Activated CD4-positive, alpha-beta T cell treated with anti-CD3 and anti-CD28 coated beads for 1 hour (primary cell): ENCODE measurements at places on chromosomes 16 and 17.

DNA sequence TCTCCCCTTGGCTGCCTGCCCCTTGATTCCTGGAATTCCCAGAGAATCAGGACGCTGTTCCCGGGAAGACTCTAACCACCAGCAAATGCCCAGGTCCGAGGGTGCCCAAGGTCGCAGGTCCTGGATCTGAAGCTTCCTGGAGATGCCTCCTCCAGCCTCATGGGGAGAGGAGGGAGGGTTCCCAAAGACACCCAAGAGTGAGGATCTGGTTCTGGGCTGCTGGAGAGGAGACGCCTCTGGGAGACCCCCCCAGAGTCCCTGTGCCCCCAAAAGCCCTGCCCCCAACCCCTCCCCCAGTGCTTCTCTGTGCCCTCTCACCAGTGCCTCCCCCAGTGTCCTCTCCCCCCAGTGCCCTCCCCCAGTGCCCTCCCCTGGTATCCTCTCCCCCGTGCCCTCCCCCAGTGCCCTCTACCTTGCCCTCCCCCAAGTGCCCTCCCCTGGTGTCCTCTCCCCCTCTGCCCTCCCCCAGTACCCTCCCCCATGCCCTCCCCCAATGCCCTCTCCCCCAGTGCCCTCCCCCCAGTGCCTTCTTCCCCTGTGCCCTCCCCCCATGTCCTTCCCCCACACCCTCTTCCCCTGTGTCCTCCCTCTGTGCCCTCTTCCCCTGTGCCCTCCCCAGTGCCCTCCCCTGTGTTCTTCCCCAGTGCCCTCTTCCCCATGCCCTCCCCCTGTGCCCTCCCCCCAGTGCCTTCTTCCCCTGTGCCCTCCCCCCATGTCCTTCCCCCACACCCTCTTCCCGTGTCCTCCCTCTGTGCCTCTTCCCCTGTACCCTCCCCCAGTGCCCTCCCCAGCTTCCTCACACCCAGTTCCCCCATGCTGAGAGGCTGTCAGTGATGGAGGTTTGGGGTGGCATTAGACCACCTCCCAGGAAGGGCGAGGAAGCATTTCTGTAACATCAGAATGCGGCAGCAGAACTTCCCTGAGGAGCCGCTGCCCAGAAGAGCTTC lies 6.3 kb upstream of the SECTM1 start:
- no peak for DNase-seq

DNA sequence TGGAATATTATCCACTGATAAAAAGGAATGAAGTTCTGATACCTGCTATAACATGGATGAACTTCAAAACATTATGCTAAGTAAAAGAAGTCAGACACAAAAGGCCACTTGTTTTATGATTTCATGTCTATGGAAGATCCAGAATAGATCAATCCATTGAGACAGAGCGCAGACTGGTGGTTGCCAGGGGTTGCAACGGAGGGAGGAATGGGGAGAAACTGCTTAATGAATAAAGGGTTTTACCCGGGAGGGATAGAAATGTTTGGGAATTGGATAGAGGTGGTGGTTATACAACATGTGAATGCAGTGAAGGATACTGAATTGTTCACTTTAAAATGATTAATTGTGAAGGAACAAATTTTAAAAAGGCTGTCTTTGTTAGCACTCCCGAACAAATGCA lies 30.2 kb downstream of the WDR59 start:
- no peak for DNase-seq

- DNase-seq = no peak
Measured at GRCh38 chr17:73516431-73516830, 127.8 kb downstream of the SDK2 start.

GRCh38 chr17:58643147-58643546 lies 48.7 kb downstream of the TEX14 start:
- no peak for DNase-seq

DNA sequence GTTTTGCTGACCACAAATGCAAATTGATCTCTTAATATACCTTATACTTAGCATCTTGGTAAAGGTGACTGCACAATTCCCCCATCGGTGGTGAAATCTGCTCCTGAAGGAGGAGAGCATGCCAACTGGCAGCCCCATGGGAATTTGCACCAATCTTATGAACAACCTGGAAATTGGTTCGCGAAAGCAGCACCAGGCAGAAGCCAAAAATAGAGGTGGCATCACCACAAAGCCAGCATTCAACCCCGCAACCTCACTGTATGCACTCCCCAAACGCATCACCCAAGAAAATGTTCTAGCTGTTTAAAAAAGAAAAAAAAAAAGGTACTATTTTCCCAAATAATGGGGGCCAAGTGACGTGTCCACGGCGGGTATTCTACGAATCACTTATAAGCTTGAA lies 213.4 kb downstream of the ZFHX3 start:
- no peak for DNase-seq

DNA sequence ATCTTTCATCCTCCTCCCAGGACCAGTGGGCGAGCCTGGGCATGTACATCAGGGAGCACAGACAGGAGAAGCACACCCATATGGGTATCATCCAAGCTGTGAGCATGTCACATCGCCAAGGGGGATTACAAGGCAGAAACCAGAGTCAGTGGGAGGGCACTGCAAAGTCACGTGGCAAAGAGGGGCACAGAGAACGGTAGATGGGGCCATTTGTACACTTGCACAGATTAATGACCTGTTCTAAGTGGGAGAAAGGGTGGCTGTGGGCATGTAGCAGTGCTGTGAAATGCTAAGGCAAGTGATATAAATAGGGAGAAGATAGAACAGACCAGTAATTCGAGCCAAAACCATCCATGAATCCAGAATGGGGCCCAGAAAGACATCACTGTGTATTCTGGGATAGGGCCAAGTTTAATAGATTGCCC lies 265.0 kb downstream of the CPPED1 start:
- no peak for DNase-seq

DNA sequence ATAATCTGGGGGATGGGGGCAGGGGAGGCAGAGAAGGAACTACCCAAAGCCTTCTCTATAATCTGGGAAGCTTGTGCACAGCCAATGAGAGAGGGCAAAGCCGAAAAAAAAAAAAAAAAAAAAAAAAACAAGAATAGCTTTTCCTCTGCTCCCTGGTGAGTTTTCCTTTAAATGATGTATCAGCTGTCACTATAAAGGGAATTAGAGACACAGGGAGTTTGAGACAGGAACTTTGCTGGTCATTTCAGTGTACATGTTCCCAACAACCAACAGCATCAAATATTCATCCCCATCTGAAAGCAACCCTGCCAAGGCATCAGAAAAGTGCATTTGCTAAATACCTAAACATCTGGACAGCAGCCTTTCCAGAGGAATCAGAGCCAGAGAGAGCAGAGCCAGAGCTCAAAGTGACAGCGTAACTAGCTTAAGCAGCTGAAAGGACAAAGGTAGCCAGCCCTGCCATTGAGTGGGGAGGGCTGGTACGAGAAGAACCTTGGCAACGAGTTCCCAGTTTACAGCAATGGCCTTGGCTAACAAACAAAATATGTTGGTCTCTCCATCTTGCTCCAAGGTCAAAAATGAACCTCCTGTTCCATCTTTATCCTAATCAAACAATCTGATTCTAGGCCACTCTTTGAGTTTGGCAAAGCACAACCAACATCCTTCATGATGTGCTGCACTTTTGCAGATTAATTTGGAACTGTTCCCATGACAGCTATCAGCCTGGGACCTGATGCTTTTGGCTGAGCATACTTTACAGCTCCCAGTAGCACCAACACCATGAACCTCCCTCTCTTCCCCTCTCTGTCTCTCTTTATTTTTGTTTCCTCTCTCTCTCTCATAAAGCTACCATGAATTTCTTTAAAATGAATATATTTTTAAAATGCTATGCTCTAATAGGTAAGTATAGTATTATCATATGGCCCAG lies 143.7 kb upstream of the GNAO1 start:
- no peak for DNase-seq

GRCh38 chr17:80679816-80680215 lies 135.2 kb downstream of the RPTOR start:
- DNase-seq = no peak

DNA sequence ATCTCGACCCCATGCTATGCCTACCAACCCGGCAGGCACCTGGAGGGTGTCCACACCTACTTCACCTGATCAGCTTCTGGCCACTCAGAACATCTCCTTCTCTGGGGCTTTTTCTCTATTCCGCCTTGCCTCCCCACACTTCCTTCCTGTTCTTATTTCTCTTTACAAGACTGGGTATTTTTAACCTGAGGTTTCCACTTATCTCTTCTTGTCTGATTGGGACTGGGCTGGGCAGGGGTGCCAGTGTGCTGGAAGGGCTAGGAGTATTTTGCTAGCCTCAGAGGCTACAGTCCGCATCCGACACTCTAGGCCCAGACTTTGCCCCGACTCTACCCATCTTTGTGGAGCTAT lies 26.2 kb upstream of the ZNF652 start:
- DNase-seq = no peak

DNA sequence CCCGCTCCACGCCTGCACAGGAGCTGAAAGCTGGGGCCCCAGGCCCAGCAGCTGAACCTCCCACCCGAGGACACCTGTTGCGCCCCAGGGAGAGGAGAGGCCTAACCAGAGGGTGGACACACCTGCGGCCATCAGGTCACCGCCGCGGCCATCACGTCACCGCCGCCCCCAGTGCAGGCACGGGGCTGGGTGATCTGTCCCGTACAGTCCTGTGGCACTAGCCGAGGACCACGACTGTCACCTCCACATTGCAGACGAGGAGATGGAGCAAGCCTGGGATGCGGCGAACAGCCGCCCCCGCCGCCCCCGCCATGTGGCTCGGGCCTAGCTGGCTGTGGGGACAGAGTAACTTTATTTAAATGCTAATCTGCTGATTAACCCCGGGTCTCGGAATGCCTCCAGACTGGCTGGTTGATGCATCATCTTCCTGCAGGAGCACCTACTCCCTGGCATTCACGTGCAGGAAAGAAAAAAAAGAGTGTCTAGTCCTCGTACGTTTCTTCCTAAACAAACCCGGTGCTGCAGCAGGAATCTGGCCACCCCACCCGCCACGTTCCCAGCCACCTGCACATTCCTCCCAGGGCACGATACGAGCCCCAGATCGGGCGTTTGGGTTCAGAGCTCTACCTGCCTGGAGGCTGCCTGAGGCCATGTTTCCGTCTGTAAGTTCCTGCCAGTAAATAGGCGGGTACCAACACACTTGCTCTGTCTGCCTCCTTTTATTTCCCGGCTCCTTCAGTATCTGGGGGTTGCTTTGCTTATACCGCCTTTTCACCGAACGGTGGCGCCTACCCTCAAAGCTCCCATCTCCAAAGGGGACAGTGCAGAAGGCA lies 29.9 kb downstream of the PIEZO1 start:
- no peak for DNase-seq

DNA sequence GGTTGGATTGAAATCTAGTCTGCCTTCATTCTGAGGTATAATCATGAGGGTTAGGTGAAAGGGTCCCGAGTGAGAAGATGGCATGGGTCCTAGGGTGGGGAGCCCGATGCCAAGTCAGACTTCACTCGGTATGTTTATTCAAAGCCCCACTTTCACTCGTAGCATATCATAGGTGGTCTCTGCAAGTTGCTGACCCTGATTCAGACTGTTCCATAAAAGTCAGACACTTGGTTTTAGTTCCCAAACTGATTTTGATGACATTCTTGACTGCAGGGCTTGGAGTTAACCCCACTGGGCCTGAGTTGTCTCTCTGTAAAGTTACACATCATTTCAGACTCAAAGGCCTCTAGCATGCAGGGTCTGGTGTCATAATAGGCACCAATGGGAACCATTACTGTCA lies 17.8 kb downstream of the HAPSTR1 start:
- DNase-seq = no peak

DNA sequence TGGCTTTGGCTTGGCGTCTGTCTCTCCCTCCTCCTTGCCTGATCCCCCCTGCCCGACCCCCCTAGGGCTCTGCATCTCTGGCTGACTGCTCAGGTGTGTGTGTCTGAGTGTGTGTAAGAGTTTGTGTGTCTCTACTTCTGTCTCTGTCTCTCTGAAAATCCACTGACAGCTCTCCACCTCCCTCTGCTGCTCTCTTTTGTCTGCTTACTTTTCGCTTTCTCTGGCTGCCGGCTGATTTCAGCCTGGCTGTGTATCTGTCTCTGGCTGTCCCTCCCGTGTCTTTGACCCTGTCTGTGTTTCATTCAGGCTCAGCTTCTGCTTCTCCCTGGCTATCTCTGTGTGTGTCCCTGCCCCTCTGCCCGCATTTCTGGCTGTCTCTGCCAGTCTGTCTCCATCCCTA lies 3.8 kb upstream of the SPEM1 start:
- no peak for DNase-seq

DNA sequence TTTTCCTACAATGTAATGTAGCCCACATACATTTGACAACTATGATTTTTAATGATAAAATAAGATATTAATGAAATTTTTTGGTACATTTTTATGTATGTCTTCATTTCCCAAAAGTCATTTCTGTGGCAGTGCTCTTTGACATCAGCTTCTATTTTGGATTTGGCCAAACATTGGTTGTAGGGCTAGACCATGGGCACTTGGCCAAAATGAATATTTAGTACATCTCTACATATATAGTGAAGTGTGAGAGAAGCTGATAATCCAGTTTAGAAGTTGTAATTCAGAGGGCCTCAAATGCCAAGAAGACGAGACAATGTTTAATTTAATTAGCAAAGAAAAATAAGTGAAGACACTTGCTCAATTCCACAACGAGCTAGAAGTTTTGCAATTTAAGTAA lies 724.9 kb upstream of the SOX9 start:
- DNase-seq = no peak

DNA sequence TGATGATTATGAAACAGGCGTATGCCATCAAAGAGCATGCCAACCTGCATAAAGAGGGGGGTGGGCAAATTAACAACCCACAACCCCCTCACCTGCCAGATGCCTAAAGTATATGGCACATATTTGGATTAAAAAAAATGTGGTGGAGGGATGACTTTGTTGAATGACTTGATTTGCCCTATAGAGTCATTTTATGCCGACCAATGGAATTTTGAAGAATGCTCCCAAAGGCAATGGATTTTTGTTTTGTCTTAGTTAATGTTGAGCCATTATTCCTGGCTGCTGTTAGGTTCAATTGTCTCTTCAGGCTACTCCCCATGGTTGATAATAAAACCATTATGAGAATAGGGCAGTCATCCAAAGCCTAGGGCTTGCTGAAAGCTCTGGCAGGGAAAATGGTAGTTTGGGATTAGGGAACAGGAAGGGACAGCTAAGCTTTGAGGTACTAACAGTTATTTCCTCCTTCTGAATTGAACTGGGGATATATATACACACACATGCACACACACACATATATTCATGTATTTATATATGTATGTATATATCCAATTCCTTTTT lies 5.8 kb upstream of the CHCT1 start:
- no peak for DNase-seq

DNA sequence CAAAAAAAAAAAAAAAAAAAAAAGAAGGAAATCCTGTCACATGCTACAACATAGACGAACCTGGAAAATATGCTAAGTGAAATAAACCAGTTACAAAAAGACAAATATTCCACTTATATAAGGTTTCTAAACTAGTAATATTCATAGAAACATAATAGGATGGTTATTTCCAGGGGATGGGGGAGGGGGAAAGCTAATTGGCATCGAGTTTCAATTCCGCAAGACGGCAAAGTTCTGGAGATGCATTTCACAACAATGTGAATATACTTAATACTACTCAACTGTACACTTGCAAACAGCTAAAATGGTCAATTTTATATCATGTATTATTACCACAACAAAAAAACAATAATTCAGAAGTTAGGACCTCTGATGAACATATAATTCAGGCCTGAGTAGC lies 37.9 kb upstream of the ABCA9 start:
- DNase-seq = no peak
